Subcutaneous preadipocyte (primary cell): ENCODE measurements at places on chromosomes 11 and 22. TPM values are rescaled to one million over a fixed set of nuclear protein-coding genes. Genes with fewer than 3 reads are reported as not detected.

Gene SNX32
- 1.2 and 2.9 TPM in 2 replicates for total RNA-seq

Gene HEPN1
- 0.20 TPM in 1 of 2 replicates, not detected in the other for total RNA-seq

Gene TYR
- total RNA-seq, result not detected in 2 replicates

Gene MISFA
- total RNA-seq, result under 0.01 and 0.59 TPM in 2 replicates

Gene OR8D1
- total RNA-seq, result not detected in 2 replicates

Gene NPTXR
- total RNA-seq, result 0.37 and 0.39 TPM in 2 replicates

Gene GDPD4
- total RNA-seq, result not detected in 2 replicates

Gene FOLR1
- total RNA-seq, result not detected in 2 replicates

Gene ZC3H12C
- total RNA-seq, result 16.5 and 28.2 TPM in 2 replicates

Gene NXPE1
- total RNA-seq, result not detected in 2 replicates

Gene TRIM48
- not detected in 2 replicates for total RNA-seq

Gene DDTL
- 3.7 TPM in 2 replicates for total RNA-seq
